ENCODE measurements at places on chromosomes 1 and 21. TPM values are rescaled to one million over a fixed set of nuclear protein-coding genes. Genes with fewer than 3 reads are reported as not detected.

GRCh38 chr1:180387413-180387812, 115.0 kb downstream of the ACBD6 start:
- DNase-seq, result no peak

DNA sequence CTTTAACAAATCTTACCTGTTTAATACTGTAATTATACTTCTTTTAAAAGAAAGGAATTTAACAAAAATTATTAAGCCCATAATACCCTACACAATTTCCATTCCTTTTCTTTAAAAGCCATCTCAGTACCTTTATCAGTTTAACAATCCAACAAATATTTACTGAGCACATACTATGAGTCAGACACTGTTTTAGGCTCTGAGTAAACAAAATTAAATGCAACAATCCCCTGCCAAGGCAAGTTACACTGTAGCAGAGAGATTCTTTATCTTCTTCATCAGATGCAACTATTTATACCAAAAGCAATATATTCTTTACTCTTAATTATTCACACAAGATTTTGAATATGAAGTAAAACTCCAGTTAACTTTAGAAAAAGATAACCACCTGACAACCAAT, 12.0 kb downstream of the DENND1B start:
- no peak for DNase-seq

- DNase-seq, result no peak
These were observed 22.0 kb upstream of the ZC3H12A start for GRCh38 chr1:37452416-37452815.

- no peak for DNase-seq
These were observed 144.3 kb downstream of the DMRTA2 start for GRCh38 chr1:50278961-50279360.

DNA sequence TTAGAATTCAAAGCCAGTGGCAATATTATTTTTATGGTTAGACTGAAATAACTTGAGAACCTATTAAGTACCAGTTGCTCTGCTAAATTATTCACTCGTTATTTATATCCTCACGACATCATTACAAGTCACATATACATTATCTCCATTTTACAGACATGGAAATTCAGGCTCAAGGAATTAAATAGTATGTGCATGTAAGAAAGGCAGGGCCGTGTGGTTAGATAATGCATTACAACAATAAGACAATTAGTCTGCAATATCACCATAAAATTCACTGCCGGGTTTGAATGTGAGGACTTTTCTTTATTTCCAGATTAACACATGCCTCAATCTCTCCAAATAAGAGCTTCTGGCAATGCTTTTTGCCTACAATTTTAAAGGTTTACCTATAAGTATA, 523.4 kb downstream of the PTBP2 start:
- no peak for DNase-seq

The NBPF6 gene
- not detected for total RNA-seq

DNA sequence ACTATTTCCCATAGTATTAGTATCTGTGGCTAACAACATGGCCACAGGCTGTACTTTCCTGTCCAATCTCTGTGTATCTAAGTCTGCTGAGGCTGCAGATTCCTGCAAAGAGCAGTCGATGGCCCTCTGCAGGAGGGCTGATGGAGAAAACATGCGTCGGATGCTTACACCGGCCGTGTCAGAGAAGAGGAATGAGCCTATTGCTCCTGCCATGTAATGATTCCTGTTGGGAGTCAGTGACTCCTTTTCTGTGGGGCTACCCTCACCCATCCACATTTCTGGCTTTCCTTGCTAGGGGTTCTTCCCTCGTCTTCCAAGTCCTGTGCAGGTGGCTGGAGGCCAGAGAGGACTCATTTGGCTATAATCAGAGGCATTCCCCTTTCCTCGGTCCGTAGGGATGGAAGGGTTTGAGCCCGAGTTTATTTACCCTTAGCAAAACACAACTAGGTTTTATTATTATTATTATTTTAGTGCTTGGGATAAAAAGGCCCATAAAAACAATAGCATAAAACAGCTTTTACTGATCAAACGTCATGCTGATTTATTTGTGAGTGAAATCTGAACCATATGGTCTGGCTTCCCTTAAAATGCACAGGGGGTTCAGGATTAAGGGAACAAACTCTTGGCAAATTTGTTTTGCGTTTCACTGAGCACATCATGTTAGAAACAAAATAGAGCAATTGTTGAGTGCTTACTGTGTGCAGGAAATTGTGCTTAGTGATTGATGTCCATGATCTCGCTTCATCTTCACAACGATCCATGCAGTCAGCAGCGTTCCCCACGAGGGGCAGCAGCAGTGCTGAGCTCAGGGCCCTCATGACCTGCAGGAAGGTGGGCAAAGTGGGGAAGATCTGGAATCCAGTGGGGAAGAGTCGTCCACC, 70.8 kb downstream of the KIF26B start:
- DNase-seq, result peak; percentile 29

DNA sequence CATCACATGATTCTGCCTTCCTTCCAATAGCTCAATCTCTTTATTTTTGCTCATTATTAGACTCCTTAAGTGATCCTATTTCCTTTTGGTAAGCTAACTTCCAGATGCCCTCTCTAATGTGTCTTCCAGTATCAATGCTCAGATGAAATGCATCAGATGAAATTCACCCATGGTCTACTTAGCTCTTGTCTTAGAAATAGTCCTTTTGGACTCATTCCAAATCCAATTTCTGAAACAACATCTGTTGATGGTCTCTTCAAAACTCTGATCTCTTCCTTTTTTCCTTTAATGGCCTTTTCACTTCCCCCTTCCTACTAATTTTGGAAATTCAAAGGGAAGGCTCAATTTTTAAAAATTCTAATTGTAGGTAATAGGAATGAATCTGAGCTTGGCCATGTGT, 81.1 kb upstream of the GREM2 start:
- no peak for DNase-seq

The TNFRSF4 gene
- 7.7 TPM for total RNA-seq

DNA sequence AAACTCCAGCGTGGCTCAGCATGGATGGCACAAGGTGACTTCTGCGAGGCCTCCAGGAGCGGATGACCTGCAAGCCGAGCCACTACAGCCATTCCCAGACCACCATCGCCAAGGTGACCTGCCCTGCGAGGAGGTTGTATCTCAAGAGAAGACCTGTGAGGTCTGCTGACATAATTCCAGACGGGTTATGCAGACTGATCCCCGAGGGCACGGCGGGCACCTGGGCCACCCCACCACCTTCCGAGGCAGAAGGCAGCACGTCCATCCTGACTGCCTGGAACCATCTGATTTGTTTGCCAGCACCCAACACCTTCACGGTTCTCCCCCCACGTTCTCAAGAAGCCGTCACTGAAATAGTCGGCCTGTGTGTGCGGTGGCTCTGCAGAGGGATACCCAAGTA, 56.8 kb upstream of the CNTN2 start:
- no peak for DNase-seq

The PCBP3 gene
- 3.8 TPM for total RNA-seq

The YY1AP1 gene
- 69.0 TPM for total RNA-seq

The SPRR2B gene
- not detected for total RNA-seq

- DNase-seq, result no peak
These were observed 179.4 kb downstream of the LYPLAL1 start for GRCh38 chr1:219352961-219353651.

- no peak for DNase-seq
These were observed 274.0 kb upstream of the NR5A2 start for GRCh38 chr1:199753513-199753912.

DNA sequence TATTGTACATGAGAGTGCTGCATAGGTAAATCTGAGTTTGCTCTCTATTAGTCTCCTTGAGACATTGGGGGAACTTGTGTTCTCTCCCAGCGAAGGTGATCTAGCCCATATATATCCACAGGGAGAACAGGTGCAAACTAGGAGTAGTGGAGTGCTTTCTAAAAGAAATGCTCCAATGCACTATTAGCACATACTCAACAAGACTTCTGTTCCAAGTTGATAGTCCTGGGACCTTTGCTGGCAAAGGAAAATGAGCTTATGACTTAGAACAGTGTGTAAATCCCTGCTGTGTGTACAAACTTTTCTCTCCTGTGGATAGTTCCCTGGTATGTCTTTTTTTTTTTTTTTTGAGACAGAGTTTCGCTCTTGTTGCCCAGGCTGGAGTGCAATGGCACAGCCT, 25.5 kb downstream of the CFAP126 start:
- DNase-seq, result no peak

DNA sequence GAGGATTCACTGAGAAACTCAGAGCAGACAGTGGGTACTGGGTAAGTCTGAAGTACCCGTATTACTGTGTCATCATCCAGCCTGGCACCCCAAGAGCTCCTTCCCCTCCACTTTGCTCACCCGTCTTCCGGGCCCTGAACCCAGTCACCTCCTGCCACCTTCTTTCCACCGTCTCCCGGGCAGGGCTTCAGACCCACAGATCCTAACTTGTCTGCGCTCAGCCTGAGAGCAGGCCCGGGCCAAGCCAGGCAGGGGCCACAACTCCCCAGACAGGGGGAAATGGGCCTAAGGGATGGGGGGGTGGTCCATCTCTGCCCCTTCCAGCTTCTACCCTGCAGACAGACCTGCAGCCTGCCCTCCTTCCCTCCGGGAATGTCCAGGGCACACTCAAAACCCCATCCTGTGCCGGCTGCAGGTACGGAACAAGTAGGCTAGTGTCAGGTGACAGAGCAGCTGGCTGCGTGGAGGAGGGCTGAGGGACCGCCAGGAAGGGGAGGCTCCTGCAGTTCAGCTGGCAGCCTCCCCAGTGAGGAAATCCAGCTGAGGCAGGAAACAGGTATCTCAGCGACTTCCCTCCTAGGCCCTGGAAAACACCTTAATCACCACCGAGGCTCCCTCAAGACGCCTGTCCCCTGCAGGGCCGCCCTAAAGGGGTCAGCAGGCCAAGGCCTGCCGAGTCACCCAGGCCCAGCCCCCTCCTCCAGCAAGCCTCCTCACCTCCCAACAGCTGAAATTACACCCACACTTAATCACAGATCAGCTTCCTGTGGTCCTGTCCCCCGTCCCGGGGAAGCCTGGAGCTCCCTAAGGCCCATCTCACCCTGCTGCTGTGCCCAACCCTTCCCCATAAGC, 3.5 kb downstream of the HSPG2 start:
- DNase-seq, result peak; percentile 88

The LRRC7 gene
- total RNA-seq, result not detected

DNA sequence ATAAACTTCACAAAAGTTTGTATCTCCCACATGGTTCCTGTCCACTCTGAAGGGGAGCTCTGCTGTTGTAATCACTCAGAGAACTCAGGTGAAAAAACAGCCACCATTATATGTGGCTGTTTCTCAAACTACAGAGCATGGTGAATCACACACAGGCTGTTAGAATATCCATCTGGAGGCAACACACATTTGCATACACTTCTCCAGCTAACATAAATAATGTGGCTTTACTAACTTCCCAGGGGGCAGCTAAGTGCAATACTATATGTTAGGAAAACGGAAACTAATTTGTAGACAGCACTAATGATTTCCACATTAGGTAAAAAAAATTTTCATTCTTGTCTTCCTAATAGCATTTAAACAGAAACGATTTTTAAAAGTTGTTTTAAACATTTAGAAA, 49.3 kb downstream of the PTGFR start:
- DNase-seq, result no peak

GRCh38 chr1:22118291-22118992, 24.5 kb downstream of the WNT4 start:
- no peak for DNase-seq

DNA sequence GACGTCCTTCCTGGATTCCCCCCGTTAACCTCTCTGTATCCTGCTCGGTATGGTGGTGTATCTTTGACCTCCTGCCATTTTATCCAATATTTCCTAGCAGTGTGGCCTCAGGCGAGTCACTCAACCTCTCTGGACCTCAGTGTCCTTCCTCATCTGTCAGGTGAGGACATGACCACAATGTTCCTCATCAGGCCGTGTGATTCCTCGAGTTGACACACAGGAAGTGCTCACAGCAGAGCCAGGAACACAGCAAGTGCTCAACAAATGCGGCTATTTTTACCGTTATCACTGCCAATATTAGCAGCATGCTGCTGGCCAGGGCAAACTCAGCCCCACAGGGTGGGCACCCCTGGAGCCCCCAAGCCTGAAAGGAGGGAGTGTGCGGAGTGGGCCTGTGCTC, 450.2 kb downstream of the KIF26B start:
- DNase-seq, result no peak

- DNase-seq, result no peak
These were observed 82.3 kb upstream of the S1PR1 start for GRCh38 chr1:101154547-101154946.

DNA sequence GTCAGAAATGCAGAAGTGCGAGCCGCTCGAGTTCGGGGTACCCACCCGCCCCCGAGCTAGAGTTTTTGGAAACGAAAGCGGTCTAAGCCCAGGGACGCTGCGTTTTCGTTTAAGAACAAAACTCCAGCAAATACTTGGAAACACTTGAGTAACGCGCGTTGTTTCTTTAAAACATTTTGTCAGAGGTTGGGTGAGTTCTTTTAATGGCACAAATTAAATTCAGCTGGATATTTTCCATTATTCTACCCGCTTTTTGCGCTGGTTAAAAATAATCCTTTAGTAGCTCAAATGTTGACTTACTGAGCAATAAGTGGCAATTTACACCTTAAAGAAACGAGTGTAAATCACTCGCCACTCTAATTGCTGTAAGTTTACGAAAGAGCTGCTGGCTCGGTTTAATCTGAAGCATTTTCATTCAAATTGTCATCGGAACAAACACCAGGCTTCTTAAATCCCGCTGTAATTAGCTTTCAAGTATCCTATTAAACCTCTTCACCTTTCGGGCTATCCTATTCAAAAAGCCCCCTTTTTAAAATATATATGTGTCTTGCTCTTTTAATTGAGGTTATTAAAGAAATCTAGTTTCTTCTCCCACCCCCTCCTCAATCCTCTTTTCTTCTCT, 1.5 kb downstream of the LHX8 start:
- DNase-seq, result no peak

DNA sequence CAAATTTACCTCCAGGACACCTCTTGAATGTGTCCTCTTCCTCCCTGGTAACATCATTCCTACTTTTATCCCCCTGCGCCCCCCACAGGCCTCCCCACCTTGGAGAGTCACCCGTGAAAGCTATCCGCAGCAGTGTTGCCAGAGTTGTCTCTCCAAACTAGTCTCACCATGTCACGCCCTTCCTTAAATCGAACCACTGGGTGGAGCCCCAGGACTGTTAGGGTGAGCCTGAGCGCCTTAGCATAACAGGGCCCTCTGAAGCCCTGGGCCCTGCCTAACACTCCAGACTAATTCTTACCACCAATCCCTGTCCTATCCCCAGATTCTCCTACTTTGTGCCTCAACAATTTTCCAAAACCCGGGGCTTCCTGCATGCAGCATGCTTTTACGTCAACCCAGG, 35.0 kb downstream of the HSD3B2 start:
- DNase-seq, result no peak

The VAMP4 gene
- 19.2 TPM for total RNA-seq

The AK5 gene
- not detected for total RNA-seq

The EIF3I gene
- 116 TPM for total RNA-seq

GRCh38 chr1:117120774-117121588, 568 bp downstream of the TRIM45 start:
- no peak for DNase-seq

DNA sequence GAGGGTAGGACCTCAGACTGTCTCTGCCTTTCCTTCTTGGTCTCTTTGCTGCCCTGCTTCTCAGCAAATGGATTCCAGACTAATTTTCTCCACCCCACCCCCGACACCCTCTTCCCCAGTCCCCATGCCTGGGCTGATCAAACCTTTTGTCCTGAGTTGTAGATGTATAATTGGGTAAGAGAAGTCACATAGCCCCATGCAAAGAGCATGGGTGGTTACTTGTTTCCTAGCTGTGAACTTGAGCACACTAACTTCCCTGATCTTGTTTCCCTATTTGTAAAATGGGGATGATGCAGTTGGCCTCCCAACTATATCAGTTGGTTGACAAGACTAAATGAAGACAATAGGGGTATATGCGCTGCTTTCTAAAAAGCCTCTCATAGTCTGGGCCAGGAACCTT, 9.2 kb downstream of the PADI6 start:
- no peak for DNase-seq

The S100A7 gene
- not detected for total RNA-seq
